BJ (cell line): ENCODE measurements at places on chromosomes 5 and 9.

DNA sequence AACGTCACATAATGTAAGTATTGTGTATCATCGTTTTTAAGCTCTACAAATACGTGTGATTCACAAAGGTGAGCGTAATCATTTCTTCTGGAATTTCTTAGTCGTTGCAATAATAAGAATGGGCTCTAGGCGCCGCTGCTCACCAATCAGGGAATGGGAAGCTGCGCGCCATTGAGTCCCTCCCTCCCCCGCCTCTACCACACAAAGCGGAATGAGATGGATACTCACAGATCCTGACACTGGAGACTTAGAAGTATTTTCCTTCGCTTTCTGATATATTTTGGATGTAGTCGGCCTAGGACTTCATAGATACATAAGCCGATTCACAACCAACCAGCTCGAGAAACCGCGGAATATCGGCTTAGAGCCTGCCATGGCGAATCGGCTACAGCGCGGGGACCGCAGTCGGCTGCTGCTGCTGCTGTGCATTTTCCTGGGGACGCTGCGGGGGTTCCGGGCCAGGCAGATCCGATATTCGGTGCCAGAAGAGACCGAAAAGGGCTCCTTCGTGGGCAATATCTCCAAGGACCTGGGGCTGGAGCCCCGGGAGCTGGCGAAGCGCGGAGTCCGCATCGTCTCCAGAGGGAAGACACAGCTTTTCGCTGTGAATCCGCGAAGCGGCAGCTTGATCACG lies at the start of gene PCDHGA11:
TSS of gene PCDHGA11 (plus strand) at position 197 of the 634 bp plus-strand sequence. CDS start at position 374, 177 bp downstream.
- no peak for DNase-seq

GRCh38 chr9:99544526-99544925 lies 277.2 kb upstream of the NR4A3 start:
- no peak for DNase-seq

DNA sequence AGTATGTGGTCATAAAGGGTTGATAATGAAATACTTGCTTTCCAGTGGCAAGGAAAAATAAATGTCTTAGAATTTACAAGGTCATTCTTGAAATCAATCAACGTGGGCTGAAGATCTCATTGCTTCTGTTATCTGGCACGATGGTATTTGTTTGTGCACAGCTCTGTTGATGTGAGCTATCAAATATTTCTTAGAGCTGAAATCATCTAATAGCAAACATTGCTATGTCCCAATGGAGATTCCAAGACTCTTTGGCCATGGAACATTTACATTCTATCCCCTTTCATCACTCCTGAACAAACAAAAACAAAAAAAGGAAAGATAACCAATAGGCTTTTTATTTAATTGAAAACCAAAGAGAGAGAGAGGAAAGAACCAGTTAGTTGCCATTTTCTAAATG lies 111.5 kb upstream of the CCDC152 start:
- DNase-seq = no peak

- DNase-seq = peak; percentile 49
Observed at GRCh38 chr9:70136632-70137031, 93.0 kb downstream of the MAMDC2 start.

DNA sequence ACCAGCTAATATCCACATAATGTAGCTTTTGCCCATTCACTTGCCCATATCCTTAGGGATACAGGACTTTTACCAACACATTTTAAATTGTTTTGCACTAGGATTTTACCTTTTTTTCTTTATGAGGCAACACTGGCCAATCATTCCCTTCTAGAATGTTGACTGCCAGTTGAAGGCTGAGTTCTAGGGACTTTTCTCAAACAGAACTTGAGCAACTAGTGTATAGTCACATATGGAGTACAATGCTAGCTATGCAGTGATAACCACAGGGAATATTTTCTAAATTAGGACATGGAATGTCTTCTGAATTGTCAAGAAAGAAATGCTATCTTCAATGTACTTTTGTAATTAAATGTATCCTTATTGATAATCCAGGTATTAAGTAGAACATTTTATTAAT lies 133.6 kb downstream of the OXCT1 start:
- no peak for DNase-seq

DNA sequence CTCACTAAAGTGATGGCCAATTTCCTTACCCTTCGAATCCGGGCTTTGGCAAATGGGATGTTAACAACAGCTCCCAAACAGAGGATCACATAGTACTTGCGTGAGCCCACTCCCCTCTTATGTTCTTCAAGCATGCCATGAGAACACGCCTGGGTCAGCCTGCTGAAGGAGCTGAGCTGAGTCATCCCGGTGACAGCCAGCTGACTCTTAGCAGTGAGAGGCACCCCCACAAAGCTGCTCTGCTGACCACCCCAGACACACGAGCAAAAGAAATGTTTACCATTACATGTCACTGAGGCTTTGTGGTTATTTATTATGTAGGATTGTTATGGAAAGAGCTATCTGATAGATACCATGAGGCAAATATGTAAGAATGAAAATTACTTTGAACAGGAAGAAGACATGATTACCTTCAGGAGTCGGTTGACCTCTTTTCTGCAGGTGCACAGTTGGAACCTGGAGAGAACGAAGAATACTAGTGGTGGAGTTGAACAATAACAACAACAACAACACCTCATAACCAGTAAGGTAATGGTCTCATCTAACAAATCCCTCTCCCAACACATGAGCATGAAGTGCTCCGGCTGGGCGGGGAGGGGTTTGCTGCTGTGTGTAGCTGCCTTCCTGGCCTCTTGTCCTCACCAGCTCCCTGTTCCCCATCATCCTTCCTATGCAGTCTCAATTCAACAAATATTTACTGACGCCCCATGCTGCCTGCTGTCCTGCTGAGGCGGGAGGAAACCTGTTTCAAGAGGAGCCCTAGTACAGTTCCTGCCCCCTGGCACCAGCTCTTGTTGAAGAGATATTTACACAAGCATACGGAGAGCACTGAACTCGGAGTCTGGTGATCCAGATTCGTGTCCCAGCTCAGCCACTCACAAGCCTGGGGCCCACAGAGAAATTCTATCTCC lies 69.4 kb upstream of the LHFPL2 start:
- no peak for DNase-seq

DNA sequence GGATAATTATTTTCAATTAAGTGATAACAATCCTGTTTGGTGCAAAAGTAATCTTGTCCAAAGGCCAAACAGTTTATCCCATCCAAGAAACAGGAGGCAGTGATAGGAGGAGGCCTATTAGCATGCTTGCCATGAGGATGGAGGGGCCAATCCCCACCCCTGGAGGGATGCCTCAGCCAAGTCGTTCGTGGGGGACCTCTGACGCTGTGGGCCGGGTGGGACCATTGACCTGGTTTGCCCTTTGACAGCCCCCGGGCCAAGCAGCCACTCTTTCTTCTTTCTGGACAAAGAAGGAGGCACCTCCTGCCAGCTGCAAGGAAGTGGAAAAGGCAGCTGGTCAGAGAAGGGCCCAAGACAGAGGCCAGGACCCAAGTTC lies 39.5 kb upstream of the GRHPR start:
- no peak for DNase-seq

DNA sequence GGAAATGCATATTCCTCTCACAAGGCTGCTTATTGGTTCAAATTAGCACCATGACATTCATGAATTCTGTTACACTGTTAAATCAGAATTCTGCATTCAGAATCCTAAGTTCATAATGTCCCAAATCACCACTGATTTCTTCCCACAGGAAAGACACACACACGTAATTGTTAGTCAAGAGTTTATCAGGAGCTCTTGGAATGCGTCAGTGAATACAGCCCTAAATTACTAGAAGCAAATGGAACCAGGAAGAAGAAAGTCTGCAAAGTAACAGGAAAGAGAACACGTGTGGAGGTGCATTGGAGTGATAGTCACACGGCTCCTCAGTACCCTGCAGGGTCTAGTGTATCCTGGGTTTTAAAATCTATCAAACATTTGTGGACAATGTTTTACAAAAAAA lies 110.2 kb downstream of the ANXA2R start:
- no peak for DNase-seq

GRCh38 chr5:15135661-15136060 lies 264.1 kb upstream of the ANKH start:
- no peak for DNase-seq

GRCh38 chr9:76302947-76303550 lies 91.2 kb downstream of the RFK start:
- DNase-seq = no peak

DNA sequence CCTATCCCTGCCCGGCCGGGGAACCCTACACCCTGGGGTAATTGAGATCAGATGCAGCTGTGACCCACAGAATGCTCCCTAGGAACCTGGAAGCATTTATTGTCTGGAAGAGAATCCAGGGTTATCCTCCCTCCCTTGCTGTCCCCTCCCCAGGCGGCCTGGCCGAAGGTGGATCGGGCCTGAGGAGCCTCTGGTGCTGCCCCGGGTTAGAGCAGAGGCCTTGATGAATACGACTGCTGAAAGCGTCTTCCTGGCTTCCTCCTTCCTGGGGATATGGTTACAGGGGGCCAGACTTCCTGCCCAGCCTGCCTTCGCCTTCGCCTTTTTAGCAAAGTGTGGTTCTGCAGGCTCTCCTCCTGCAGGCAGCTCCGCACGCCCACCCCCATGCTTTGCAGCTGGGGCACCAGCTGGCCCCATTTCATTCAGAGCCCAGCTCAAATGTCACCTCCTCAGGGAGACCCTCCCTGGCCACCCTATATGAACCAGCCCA lies 22.5 kb upstream of the PTGS1 start:
- no peak for DNase-seq

DNA sequence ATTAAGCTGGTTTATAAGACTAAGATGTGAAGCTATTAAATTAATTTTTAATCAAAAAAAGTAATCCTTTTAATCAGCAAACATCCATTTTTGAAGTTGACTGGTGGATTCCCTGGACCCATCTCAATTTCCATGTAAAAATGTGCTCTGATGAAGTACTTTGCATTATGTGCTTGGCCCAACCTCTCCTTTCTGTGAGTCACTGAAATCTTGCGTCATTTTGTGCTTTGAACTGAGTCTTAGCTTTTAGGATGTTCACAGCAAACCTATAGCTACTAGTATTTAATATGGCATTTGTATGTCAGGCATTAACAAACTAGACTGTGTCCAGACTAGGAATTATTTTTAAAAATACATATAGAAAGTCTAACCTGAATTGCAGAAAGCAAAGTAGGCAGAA lies 55.0 kb upstream of the CDH12 start:
- DNase-seq = no peak
